NCI-H446 treated with DMSO at 0.1 percent for 48 hours (cell line): ENCODE measurements at places on chromosomes 7 and 10.

GRCh38 chr7:134701272-134701671 is 54.6 kb downstream of the BPGM start:
- no peak for DNase-seq

DNA sequence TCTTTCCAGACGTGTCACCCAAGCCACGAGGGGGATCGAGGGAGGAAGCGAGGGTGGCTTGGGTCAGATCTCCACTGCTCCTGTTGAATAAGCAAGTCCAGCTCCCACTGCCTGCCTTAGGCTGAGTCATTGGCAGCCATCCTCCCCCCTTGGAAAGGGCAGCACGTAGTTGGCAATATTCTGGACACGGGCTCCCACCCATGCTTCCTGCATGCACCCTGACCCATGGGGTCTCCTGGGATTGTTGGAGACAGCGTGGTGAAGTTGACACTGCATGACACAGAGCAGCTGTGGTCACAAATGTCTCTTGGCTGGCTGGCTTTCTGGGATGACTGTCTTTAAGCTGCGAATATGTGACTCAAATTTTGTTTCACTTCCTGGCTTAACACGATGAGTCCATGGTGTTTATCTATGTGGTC is 11.2 kb downstream of the BTBD16 start:
- no peak for DNase-seq

DNA sequence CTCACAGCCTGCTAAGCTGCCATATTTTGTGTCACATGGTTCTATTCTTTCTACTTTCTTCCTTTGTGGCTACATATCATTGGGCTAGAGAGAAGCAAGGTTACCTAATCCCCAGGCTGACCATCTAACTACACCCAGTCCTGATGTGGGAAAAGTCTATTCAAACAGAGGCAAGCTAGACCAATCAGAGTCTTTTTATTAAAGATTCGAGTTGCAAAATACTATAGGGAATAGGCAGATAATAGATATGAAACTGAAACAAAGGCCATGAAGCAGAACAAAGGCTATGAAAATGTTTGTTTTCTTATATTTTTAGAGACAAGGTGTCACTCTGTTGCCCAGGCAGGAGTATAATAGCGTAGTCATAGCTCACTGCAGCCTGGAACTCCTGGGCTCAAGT is 36.7 kb downstream of the MTERF1 start:
- DNase-seq: no peak

GRCh38 chr10:21398563-21399231 is 126.8 kb downstream of the SKIDA1 start:
- no peak for DNase-seq

DNA sequence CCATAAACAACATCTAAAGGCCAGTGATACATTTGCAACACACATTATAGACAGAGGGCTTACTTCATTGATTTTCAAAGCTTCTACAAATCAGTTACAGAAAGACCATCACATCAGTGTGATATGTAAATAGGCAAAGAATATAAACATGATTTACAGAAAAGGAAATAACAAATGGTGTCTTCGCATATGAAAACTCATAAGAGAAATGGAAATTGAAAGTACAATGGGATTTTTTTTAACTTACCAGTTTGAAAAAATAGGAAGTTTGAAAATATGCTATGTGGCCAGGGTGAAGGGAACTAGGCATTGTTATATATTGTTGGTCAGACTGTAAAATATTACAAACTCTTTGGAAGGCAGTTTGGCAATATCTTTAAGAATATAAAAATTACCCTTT is 27.3 kb downstream of the SEC23IP start:
- DNase-seq: no peak

DNA sequence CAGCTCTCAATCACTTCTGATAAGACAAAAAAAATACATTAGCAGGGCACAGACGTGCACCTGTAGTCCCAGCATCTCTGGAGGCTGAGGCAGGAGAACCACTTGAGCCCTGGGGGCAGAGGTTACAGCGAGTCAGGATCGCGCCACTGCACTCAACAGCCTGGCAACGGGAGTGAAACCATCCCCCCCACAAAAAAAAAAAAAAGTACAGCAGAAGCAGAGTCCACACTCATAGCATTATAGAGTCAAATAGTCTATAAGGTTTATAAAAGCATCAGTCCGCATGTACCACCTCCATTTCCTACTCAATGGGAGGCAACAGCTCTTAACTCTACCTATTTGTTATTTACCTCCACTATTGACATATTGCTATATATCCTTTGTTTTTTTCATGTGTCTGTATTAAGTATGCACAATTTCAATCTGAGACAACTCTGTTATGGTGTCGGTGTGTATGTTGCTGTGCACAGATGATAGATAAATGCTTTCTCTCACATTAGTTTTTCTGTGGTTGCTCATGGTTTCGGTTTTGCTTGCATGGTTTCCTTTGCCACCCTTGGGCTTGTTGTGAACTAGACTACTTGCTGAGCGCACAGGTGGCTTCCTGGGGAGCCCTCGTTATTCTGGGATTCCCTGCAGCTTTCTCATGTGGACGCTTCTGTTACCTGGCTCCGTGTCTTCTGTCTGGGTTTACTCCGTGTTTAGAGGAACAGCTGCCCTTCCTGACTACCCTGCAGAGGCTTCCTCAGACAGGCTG is 40.4 kb downstream of the PROSER2 start:
- no peak for DNase-seq

- DNase-seq: no peak
Observed at GRCh38 chr7:593324-594115, 73.9 kb upstream of the PDGFA start.

- no peak for DNase-seq
Observed at GRCh38 chr10:82468453-82468852, 593.5 kb downstream of the NRG3 start.

- no peak for DNase-seq
Observed at GRCh38 chr10:44459671-44460070, 74.8 kb upstream of the CXCL12 start.

DNA sequence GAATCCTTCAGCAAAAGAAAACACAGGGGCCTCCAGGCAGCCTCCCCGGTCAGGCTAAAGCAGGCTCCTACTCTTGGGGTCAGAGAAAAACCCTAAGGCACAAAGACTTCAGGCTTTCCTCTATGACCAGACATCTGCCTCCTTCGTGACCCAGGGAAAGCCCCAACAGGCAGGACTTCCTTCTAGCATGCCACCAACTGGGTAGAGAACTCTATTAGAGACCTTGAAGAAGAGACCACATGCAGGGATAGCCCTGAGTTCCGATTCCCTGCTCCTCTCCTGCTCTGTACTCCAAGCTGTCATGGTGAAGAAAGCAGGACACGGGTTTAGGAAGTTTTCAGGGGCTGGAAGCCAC is 1.3 kb downstream of the TRPV6 start:
- no peak for DNase-seq

DNA sequence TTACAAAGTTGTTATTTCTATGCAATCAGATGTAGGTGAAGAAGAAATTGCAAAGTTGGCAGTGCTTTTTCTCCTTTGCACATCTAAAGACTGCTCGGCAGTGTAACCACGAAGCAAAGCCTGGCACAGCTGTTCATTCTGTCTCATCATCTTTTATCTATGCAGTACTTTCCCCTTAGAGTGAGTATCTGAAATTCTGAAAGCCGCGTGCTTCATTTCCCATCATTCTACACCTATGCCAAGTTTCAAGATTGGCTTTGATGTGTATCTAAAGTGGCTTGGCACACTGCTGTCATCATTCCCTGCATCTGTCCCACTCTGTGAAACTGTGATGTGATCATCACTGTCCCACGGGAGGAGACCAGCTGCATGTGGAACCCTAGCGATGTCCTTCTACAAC is 15.2 kb downstream of the SOSTDC1 start:
- DNase-seq: peak; percentile 12

GRCh38 chr10:682931-683447 is 6.5 kb downstream of the DIP2C start:
- no peak for DNase-seq

DNA sequence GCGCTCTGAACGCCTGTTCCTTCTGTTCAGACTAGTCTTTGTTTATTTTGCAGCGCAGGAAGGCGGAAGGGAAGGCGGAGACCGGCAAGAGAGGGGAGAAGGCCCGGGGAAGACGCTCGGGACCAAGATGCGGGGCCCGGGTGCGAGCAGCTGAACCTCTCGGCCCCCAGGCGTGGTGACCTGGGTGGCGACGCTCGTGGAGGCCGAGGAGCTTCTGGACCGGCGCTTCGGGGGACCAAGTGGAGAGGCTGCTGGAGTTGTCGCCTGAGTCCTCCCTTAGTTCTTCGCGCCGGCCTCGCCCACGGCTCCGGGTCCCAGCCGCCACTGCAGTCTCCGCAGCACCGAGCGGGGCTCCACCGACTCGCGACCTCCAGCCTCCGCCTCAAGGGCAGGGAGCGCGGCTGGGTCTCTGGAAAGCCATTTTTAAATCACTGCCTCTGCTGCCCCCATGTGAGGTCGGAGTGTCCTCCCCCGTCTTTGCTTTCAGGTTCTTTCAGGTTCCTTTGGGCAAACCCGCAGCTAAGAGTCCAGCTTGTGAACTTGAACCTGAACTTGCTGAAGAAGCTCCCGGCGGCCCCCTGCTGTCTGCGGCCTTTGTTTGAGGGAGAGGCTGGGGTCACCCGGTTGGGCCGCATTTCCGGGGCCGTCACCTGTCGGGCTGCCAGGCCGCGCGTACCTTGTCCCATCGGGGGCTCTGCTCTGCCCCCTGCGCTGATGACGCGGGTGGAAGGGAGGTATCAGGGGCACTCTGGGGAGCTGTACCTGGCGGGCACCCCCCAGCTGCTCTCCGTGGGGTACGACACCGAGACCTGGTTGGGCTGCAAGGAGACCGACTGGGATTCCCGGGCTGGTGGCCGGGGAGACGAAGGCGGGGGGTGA is 136.0 kb downstream of the KIF20B start:
- no peak for DNase-seq

DNA sequence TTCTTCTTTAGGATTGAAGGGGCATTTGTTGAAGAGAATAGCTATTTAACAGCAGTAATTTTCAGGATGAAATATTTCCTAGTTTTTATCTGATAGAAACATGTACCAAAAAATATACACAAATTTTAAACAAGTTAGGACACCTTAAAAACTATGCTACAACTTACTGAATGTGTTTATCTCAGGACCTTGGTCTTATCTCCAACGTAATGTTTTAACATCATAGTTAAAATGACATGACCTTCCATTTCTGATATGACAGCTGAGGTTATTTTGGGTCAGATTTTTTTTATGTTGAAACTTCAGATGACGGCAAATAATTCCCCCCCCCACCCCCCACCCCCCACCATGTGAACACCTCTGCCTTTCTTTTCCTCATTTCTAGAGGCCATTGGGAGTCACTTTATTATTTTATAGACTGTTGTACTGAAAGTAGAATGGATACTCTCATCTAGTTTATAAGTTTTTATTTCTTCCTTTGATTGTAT is 8.0 kb downstream of the MRLN start:
- no peak for DNase-seq

- DNase-seq: no peak
Observed at GRCh38 chr10:13056456-13057077, 43.4 kb upstream of the OPTN start.

DNA sequence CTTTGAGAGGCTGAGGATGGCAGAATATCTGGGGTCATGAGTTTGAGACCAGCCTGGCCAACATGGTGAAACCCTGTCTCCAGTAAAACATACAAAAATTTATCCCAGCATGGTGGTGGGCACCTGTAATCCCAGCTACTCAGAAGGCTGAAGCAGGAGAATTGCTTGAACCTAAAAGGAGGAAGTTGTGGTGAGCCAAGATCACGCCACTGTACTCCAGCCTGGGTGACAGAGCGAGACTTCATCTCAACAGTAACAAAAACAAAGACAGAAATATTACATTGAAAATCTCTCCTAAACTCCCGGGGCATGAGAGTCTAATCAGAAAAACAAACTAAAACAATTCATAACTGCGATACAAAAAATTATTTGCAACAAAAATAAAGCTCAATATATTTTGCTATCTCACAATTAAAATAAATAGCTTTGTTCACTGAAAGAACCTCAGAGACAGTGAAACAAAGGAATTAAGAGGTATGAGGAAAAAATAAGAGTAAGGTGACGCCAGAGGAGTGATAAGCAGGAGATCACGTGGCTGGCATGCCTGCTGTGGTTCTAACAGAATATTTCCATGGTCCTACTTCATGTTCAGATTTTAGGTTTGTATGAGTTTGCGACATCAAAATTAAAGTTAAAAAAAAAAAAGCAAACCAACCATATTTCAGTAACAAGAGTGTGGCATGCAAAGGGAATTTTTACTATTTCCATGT is 527.7 kb upstream of the POM121L12 start:
- no peak for DNase-seq

DNA sequence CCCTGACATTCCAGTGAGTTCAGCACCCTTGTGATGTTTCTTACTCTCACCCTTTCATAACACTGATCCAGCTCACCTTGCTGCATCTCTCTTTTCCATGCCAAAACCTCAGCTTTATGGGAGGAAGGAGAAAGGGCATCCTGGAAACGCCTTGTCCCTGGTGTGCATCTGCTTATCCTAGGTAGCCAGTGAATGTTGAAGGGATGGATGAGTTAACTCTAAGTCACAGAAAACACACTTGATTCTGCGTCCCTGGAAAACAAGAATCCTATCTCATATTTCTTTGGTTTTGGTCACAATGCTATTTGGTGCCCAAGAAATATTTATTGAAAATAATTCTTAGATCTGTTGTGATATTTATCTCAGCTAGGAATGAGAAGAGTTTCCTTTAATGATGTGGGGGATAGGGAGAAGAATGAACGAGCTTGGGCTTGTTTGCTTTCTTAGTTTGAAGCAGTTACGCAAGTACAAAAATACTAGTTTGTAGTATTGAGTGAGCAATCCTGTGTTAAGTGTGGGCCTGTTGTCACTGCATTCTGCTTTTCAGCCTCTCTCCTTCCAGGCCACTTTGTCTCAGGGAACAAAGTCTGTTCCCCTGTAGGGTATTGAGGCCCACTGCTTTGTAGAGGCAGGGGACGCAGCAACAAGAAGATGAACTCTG is 126.5 kb downstream of the ARID5B start:
- no peak for DNase-seq

DNA sequence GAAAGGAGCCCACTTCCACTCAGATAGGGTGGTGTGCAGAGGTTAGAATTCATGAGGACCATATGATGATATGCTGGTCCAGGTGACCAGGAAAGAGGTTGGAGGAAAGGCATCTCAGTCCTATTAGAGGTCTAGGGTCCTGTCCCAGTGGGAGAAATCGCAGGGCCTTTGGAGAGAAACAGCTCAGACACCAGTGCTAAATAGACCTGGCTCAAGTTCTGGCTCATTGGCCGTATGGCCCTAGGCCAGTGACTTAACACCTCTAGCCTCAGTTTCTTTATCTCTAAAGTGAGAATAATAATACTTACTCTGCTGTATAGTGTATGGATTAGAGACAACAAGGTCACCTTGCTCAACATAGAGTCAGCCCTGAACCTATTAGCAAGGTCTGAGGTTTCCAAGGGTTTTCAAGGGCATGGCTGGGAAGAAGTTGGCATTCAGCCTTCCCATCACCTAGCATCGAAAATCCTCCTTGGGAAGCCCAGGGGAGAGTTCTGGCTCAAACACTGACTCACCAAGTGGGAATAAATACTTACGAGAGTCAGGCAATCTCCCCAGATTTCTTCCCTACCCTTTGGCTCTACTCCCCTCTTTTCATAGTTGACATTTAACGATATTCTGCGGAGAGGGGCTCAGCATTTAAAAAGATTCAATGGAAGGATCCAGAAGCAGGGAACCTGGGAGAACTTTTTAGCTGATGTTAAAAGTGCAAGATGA is 473.1 kb upstream of the PODXL start:
- peak; percentile 59 for DNase-seq
